ENCODE measurements at places on chromosomes 7 and 10.

DNA sequence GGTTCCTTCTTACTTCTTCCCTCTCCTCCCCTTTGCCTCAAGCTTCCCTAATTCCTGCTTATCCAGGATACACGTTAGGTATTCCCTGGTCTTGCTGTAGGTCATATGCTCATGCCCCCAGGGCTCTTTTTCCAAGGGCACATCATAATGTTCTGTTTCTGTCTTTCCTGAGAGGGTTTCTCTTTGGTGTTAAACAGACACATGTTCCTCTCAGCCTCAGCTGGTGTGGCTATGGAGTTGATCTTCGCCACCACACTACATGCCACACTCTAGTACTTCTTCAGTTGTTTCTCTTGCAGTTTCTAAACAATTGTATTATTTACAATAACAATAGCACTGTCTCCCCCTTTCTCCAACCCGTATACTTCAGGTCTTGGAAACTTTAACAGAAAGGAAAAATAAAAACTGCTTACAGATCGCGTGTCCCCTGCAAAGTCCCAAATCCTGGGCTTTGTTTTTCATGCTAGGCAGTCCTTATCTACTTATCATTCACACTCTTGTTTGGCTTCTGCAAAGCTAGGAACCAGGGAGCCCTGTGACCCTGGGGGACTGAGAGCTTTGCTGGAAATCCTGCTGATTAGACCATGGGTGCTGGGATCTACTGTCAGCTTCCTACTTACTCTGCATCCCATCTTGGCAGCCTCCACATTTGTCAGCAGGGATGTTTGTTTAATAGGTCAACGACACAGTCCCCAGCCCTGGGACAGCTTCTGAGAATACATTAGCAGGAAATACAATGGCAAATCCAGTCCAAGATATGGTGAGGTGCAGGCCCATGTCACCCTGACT lies 193.9 kb upstream of the BMPER start:
- DNase-seq: no peak

- DNase-seq: peak; percentile 65
Observed at GRCh38 chr7:33107136-33108066, 1.8 kb downstream of the RP9 start.

DNA sequence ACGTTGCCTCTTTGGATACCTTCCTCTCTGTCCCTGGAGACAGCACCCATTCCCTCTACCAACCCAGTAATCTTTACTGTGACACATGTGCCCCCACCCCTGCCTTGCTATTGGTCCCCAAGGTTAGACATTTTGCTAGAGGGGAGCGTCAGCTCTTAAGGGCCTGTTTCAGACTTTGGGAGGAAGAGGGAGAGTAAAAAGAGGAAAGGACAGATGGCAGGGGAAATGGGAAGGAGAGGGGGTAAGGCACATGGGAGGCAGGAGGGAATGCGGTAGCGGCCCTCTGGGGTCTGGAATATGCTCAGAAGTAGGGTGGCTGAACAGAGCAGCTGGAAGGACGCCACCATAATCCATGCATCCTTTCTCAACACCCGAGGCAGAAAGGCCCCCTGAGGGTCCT lies 12.2 kb downstream of the BLNK start:
- DNase-seq: no peak

GRCh38 chr10:115141254-115141653 lies 48.1 kb downstream of the ATRNL1 start:
- DNase-seq: peak; percentile 35

DNA sequence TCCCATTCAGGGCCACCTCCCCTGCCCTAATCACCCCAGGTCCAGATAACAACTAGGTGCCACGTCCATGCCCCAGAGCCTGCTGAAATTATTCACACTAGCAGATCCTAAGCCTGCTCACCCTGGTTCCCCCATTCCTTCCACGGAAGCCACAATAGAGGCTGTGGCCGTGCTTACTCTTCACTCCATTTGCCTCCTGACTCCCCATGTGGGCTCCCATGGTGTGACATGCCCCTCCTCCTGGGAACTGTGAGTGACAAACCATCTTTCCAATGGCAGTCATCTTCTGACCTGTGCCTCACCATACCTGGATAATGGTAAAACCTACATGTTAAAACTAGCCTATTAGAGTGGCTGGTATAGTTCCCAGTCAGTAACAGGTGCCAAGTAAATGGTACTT lies 216.2 kb upstream of the PRKCQ start:
- no peak for DNase-seq

DNA sequence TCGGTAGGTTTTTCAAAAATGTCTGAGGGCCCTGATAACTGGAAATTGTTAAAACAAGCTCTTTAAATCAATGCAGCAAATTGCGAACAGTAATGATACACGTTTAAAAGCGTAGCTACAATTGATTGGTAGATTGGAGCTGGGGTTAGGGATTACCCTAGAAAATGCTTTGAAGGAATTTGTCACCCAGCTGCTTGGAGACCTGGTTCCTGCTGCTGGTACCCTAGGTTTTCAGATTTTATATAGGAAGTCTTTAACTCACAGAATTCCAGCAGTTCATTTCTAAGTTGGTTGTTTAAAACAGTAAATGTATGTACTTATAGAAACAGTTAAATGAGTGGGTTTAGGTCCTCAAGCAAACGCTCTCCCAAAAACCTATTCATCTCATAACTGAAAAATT lies 1.5 kb downstream of the HECTD2 start:
- DNase-seq: no peak

DNA sequence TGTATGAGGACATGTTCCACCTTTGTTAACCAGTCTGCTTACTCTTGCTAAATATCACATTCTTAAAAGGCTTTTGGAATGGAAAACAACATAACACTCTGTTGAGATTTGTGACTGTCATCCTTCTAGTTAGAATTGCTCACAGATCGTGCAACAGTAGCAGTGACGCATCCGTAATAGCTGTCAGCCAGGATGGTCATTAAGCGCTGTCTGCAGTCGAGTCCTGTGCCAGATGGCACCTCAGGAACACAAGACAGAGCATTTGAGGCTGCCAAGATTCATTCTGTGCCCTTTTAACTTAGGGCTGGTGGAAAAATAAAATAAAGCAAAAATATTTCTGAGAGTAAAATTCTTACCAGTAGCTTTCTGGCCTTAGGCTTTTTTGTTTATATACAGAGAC lies 348.6 kb downstream of the ANKRD7 start:
- DNase-seq: peak; percentile 16

- DNase-seq: no peak
Observed at GRCh38 chr7:127473409-127473808, 80.9 kb upstream of the ZNF800 start.

GRCh38 chr10:17003151-17003550 lies 126.5 kb downstream of the CUBN start:
- peak; percentile 85 for DNase-seq

DNA sequence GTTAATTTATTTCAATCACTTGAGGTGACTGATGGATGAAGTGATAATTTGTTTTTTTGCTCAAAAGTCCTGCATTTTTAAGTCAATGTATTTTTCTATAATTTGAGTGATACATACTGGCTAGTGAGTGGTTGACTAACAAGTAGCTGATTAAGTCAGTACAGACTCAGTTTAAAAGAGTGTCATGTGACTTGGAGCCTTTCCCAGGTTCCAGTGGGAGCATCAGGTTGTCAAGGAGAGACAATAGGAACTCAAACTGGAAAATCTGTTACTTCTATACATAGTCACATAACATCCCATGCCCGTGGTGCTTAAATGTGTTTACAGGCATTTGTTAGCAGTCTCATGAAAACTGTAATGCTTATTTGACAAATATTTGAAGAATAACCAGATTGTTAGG lies 154.7 kb downstream of the ANK3 start:
- peak; percentile 67 for DNase-seq

- no peak for DNase-seq
Observed at GRCh38 chr10:953836-954235, 22.3 kb upstream of the LARP4B start.

GRCh38 chr10:42475168-42476098 lies 162.9 kb downstream of the ZNF33B start:
- DNase-seq: peak; percentile 9

DNA sequence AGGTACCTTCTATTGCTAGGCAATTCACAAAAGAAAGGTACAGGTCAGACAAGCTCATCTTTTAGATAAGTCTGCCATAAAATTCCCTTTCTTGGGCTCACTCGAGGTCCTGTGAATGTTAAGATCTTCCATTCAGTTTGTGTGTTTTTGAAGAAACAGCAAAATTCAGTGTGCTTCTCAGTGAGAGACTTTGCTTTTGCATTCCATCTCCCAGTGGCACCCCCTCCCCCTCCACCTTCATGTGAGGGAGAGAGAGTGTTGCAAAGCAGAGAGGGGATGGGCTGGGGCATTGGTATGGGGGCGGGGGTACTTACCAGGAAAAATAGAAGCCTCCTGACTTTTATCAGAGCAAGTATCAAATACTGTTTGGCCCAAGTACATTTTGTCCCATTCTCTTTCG lies 3.8 kb upstream of the TECTB start:
- DNase-seq: peak; percentile 35

DNA sequence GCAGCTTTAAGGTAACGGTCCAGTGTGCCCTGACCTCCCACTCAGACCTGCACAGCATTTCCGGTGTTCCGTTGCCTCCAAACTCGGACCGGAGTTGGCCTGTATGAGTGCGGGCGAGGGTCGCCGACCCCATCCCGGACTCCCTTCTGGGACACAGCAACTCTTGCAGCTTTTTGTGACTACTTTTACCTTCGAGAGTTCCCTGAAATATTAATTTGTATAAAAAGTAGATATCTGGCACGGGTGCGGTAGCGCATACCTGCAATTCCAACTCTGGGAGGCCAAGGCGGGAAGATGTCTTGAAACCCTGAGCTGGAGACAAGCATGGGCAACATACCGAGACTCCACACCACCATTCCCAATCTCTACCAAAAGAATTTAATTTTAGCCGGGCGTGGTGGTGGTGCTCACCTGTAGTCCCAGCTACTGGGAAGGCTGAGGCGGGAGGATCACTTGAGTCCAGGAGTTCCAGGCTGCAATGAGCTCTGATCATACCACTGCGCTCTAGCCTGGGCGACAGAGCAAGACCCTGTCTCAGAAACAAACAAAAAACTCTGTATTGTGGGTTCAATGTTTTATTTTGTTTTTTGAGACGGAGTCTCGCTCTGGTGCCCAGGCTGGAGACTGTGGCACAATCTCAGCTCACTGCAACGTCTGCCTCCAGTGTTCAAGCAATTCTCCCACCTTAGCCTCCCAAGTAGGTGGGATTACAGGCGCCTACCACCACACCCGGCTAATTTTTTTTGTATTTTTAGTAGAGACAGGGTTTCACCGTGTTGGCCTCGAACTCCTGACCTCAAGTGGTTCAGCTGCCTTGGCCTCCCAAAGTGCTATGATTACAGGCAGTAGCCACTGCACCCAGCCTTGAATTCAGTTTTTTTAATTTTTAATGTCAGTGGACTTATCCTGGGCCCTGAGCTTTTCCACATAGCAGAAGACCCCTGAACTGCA lies 1.1 kb upstream of the PPP1R35 start:
- no peak for DNase-seq

GRCh38 chr10:100148353-100149211 lies 37.2 kb downstream of the ERLIN1 start:
- DNase-seq: peak; percentile 7

DNA sequence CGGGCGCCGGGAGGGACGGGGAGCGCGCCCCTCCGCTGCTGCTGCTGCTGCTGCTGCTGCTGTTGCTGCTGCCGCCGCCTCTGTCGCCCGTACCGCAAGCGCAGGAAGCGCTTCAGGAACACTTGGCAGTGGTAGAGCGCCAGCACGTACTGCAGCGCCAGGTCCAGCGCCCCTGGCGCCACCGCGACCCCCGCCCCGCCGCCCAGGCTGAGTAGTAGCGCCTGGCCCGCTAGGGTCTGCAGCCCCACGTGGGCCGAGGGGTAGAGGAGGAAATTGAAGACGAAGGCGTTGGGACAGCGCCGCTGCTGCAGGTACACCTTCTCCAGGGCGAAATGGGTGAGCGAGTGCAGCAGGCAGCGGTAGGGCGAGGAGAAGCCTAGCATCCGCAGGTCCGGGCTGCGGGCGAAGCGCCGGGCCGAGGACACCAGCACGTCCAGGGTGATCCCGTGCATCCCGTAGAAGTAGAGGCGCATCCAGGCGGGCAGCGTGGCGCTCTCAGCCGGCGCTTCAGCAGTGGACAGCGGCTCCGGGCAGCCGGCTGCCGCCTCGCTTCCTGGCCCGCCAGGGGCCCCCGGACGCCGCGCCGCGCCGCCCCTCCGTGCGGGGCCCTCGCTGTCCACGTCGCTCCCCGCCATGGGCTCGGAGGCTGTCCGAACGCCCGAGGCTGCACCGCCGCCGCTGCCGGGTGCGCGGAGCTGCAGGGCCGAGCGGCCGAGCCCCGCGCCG lies at the start of gene TMEM229A:
Gene TMEM229A, minus strand, starts transcription at position 699 of the 726 bp plus-strand sequence. Its CDS starts 64 bp downstream, at position 635.
- DNase-seq: peak; percentile 80

GRCh38 chr7:132703742-132704141 lies 127.5 kb upstream of the PLXNA4 start:
- no peak for DNase-seq

- peak; percentile 82 for DNase-seq
Observed at GRCh38 chr10:44253769-44254462, 131.0 kb downstream of the CXCL12 start.

GRCh38 chr10:111222961-111223360 lies 146.1 kb downstream of the ADRA2A start:
- DNase-seq: no peak

DNA sequence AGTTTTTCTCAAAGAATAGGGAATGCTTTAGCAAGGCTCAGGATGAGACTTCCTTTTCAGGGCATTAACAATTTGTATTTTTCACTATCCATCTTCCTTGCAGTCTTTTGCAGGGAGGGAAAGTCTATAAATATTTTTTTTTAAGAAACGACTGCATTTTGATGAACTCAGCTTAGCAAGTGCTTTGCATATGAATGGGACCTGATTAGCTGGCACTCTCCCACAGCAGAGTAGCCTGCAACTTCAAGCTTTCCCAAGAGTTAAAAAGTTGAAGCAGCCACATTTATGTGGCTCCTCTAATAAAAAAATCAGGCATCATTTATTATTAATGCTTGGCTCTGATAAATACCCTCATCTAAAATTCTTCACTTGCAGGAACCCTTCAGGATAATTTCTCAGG lies 134.0 kb downstream of the GRID1 start:
- peak; percentile 42 for DNase-seq

DNA sequence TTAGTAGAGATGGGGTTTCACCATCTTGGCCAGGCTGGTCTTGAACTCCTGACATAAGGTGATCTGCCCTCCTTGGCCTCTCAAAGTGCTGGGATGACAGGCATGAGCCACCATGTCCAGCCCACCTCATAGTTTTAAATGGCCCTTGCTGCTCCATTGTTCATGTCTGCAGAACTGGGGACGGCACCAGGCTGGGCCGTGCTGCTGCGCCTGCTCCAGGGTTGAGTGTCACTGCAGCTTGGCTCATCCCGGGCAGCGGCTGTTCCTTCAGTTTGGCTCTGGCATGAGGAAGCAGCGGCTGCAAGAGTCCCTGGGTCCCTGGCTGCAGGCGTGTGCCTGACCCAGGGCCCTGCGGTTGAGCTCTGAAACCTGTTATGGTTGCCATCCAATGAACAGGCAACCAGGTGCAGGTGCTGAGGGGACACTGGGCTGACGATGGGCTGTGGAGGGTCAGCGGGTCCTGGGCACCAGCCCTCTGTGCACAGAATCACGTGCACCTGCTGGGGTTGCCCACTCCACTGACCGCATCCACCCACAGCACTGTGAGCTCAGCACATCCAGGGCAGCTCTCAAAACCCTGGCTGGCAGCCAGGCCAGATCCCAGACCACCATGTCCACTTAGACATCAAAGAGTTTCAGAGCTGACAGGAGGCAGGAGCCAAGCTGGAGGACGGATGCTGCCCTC lies 70.2 kb upstream of the PPP2R2D start:
- DNase-seq: no peak

- DNase-seq: no peak
Observed at GRCh38 chr7:32250003-32250402, 179.8 kb upstream of the PDE1C start.

GRCh38 chr10:112785089-112785488 lies 165.0 kb upstream of the TCF7L2 start:
- DNase-seq: no peak

- peak; percentile 42 for DNase-seq
Observed at GRCh38 chr10:28060031-28060607, 61.2 kb upstream of the ODAD2 start.
